8988T (cell line): ENCODE measurements at places on chromosomes 6 and 20.

GRCh38 chr6:169575365-169575764 is 126.5 kb downstream of the WDR27 start:
- no peak for DNase-seq

- no peak for DNase-seq
Observed at GRCh38 chr20:64015635-64016034, 20.3 kb upstream of the C20orf204 start.

DNA sequence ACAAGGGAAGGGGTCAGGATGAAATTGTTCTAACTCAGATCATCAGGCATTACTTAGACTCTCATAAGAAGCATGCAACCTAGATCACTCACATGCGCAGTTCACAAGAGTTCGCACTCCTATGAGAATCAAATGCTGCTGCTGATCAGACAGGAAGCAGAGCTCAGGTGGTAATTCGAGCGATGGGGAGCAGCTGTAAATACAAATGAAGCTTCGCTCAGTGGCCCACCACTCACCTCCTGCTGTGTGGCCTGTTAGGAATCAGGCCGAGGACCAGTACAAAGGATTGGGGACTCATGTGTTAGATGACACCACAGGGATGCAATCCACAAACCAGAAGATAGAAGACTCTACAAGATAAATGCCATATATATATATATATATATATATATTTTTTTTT is 31.5 kb upstream of the TOP1 start:
- no peak for DNase-seq

DNA sequence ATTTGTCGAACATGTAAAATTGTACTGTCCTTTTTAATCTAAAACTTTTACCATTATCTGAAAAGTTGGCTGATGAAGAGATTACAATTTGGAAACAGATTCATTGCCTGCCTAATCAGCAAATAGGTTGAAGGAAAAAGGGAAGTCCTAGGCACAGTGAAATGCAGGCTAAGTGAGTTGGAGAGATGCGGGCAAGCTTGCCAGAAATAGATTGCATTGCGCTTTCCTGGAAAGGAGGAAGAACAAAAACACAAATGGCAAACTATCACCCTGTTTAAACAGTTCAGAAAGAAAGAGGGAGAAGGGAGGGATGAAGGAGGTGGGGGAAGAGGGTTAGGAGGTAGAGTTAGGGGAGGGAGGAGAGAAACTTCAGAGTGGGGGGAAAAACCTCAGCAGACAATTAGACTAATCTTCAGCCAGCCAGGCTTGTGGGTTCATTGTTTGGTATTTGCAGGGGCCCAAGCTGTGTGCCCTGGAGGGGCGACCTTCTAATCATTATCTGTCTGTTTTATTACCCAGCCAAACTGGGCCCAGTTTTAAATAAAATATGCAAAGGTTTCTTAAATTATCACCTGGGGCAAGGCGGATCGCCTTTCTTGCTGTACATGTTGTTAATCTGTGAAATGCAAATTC is 465.2 kb downstream of the TFAP2B start:
- DNase-seq: no peak

DNA sequence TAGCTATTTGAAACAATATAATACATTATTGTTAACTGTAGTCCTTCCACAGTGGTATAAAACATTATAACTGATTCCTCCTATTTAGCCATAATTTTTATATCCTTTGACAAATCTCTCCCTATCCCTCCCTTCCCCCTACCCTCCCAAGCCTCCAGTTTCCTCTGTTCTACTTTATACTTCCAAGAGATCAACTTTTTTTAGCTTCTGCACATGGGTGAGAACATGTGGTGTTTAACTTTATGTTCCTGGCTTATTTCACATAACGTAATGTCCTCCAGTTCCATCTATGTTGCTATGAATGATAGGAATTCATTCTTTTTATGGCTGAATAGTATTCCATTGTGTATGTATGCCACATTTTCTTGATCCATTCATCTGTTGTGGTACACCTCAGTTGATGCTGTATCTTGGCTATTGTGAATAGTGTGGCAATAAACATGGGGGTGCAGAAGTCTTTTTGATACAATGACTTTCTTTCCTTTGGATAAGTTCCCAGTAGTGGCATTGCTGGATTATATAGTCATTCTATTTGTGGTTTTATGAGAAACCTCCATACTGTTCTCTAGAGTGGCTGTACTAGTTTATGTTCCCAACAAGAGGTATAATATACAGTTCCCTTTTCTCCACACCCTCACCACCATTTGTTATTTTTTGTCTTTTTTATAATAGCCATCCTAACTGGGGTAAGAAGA is 205.0 kb downstream of the KCNQ5 start:
- no peak for DNase-seq
